ENCODE measurements at places on chromosomes 11 and 22.

DNA sequence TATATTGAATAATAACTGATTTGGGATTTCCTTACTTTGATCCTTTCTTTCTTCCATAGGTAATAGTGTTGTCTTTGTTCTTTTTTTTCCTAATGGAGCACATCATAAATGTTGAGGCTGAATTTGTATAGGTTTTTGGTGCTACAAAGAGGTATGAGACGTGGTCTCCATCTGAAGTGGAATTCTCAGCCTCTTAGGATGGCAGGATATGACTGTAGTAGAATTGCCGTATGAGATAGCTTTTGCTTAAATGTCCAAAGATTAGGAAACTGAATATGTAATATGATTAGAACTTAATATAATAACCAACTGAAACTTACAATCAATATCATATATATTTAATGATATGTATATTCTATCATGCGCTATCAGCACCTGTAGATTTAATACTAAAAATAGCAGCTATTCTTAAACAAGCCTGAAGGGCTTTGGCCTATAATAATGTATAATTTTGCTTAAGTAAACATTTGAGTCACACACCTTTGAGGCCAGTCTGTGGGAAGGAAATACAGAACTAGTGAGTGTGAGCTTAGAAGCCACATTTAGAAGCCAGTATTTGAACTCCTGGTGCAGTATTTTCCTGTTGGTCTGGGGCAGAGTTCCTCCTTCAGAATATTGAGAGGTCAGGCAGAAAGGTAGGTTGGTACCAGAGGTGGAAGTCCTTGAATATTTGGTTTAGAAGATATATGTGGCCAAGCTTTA is 62.6 kb downstream of the SWAP70 start:
- no peak for DNase-seq

DNA sequence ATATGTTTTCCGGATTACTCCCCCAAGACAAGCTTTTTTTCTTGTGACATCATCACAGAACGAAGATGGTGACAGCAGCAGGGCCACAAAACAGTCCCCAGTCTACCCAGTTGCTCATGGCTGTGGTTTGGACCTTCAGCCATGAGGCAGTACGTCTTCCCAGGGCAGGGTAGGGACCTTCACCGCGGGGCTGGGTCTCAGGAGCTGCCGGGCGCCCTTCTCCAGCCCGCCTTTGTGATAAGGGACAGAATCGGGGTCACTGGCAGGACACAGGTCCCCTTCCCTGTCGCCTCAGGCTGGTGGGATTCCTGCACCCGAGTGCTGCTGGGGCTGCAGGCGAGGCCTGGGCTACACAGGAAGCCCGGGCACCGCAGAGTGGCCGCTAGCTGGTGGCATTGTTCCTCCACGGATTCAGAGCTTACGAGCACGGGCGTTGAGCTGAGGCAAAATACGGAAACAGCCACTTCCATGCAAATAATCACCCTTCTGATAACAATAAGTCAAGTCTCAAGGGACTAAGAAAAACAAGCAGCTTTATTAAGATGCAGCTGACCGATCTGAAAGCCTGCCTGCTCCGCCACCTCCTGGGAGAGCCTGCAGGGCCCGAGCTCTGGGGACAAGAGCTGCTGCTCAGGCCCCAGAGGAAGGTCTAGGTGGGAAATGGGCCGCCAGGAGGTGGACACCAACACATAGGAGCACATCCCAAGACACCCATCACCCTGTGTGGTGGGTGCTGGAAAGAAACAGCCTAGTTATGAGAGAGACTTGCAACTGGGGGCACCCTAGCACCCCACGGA is 12.3 kb downstream of the TBX1 start:
- no peak for DNase-seq

GRCh38 chr11:80727315-80727714 is 1286.5 kb upstream of the TENM4 start:
- DNase-seq = no peak

GRCh38 chr11:12962306-12962705 is 46.8 kb upstream of the RASSF10 start:
- DNase-seq = no peak

GRCh38 chr22:16601437-16602223 is 9.0 kb upstream of the CCT8L2 start:
- DNase-seq = no peak

GRCh38 chr11:77316733-77317342 is 15.4 kb upstream of the GDPD4 start:
- DNase-seq = no peak

GRCh38 chr11:15970506-15971214 is 385.7 kb downstream of the SOX6 start:
- DNase-seq = no peak

DNA sequence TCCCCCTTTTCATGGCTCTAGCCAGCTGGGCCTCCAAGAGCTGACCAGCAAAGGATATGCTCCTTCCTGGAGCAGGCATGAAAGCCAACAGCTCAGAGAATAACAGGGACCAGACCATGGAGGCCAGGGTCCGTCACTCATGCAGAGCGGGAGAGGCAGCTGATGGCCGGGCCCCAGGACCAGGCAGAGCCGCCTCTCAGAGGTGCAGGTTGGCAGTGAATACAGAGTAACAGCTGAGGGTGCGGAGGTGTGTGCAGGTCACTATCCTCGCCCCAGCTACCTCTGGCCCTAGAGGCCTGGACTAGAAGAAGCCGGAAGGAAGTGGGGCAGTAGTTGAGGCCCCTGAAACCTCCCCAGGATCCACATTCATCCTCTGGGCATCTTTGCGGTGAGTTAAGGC is 1377.3 kb downstream of the TBC1D22A start:
- no peak for DNase-seq

DNA sequence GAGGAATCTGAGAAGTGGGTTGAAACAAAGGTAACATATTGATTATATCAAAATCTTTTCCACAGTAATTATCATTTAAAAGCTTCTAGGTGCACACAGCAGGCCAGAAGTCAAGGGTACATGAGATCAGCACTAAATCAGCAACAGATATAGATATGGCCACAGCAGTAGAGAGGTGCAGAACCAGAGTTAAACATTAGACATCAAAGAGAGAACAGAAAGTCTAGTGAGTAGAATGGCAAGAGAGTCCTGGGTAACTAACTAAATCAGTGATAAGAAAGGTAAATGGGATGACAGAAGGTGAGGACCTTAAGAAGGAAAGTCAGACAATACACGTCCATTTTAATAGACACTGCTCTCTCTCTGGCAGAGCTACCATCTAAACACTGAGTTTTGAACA is 119.5 kb upstream of the GRIA4 start:
- no peak for DNase-seq

- DNase-seq = no peak
Measured at GRCh38 chr11:71556018-71556417, 7.8 kb downstream of the KRTAP5-9 start.

- no peak for DNase-seq
Measured at GRCh38 chr11:75570559-75571139, 8.6 kb downstream of the SERPINH1 start.

DNA sequence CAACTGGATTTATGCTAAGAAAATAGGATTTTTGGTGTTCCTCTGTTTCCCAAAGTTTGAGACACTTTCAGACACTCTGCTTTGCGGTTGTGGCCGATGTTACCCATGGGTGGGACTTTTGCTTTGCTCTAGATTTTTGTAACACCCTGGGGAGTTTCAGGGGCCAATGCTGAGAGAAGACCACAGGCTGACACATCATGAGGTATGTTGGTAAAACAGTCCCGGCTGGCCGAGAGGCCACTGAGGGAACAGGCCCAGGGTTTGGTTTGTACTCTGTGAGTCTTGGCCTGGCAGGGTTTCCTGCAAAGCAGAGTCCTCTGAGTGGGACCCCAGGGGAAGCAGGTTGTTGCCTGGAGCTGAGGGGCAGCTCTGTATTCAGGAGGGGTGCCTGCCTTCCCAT is 78.5 kb upstream of the PITPNB start:
- no peak for DNase-seq

GRCh38 chr11:62256281-62256680 is 13.7 kb upstream of the SCGB2A2 start:
- no peak for DNase-seq

DNA sequence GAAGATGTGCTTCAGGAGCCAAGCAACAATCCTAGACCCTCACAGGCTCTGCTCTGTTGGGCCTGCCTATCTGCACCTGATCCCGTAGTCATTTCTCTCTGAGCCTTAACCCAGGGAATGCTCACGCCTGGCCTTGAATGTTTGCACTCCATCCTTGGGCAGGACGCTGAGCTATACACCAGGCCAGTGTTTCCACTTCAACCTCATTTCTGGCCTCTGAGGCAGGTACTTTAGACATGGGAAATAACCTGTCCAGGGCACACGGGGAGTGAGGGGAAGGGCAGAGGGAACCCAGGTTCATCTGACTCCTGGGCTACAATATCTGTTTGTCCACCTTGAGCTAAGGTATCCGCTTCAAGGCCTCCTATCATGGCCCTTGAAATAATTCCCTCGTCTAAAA is 9.9 kb downstream of the RSPH14 start:
- no peak for DNase-seq

GRCh38 chr11:12975195-12975594 is 33.9 kb upstream of the RASSF10 start:
- no peak for DNase-seq

DNA sequence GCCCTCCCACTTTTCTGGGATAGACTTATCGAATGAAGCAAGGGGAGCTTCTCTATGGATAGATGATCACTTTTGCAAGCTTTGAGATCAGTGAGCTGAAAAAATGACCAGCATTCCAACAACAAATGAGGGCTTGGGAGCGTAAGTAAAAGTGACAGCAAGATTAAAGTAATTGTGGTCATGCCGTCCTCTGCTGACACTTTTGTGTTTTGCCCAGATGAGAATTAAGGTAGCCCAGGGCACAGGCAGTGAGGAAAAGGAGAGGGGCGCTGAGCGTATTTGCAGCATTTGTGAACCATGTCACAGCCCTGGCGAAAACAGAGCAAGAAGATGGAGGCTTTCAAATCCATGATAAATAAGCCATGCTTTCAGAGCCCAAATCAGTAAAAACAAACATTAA is 24.6 kb upstream of the TMA7B start:
- DNase-seq = no peak

- peak; percentile 31 for DNase-seq
Measured at GRCh38 chr11:112903340-112903739, 57.9 kb upstream of the NCAM1 start.

GRCh38 chr22:50612528-50613221 is 12.1 kb downstream of the MAPK8IP2 start:
- peak; percentile 51 for DNase-seq

GRCh38 chr11:65417702-65418430 is 4.7 kb upstream of the NEAT1 start:
- DNase-seq = no peak

- no peak for DNase-seq
Measured at GRCh38 chr22:42842658-42843370, 14.3 kb downstream of the ARFGAP3 start.

GRCh38 chr11:13713982-13714381 is 45.5 kb downstream of the FAR1 start:
- no peak for DNase-seq

GRCh38 chr11:14858404-14858803 is 33.6 kb downstream of the CYP2R1 start:
- DNase-seq = no peak

DNA sequence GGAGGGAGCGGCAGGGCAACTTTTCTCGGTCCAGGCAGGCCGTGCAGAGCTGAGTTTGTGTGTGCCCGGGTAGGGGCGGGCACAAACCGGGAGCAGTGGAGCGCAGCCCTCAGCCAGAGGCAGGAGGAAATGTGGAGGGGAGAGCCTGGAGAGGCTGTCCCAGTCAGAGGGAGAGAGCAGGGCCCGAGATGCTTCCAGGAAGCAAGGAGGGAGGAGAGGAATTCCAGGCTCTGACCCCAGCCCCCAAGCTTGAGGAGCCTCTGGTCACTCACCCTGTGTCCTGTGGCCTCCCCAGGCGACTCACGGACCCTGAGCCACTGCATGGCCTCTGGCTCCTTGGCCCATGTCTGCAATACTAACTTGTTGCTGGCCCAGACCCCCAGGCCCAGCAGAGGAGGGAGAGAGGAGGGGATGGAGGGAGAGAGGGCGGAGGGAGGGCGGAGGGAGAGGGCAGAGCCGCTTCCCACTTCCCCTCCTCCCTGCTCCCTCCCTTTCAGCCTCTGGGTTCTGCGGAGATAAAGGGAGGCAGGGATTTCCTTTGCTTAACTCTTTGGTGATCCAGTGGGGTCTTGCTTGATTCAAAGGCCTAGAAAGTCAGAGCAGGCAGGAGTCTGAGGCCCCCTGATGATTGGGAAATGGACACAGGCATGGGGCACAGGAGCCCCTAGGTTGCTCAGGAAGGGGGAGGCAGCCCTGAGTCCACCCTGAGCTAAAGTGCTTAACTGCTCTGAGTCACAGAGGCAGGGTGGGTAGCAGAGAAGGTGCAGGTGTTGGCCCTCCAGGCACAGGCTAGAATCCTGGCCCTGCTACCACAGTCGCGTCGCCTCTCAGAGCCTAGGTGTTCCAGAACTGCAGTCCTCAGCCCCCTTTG is at the start of gene C1QTNF6:
TSS of gene C1QTNF6 (minus strand) at position 357 of the 871 bp plus-strand sequence. CDS start at position 323, 34 bp downstream.
- no peak for DNase-seq

DNA sequence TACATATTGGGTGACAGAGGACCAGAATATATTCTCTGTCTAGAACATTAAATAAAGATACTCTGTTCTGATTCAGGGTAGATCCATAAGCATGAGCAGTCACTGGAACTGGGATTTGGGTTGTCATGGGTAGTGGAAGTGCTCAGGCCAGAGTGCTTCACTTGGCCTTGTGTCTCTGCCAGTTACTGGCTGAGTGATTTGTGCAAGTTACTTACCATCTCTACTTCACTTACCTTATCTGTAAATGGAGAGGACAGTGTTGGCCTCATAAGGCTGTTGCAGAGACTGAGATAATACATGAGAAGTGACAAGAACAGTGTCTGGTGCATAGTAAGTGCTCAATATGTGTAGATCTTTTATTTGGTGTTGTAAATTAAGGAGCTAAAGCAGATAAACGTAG is 17.6 kb downstream of the ATXN10 start:
- no peak for DNase-seq

DNA sequence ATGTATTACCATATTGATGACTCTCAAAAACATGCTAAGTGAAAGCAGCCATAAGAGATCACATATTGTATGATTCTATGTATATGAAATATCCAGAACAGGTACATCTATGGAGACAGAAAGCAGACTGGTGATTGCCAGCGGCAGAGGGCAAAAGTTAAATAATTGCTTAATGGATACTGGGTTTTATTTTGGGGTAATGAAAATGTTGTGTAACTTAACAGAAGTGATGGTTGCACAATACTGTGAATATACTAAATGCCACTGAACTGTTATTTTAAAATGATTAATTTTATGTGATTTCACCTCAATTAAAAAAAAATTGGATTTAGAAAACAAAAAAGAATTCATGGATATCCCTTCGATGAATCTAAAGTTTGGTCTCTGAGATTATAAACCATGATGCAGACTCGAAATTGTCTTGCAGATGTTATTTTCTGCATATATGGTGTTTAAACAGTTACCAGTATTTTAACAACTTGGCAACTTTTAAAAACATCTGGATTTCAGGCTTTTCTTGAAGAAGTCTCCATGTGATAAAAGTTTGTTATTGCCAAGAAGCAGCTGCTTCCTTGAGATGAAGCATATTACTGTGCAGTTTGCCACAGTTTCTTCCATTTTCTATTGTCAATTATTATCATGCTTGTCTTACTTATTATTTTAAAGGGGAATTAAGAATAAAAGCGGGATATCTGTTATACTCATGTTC is 38.1 kb downstream of the LARGE2 start:
- no peak for DNase-seq

- no peak for DNase-seq
Measured at GRCh38 chr11:128717516-128717915, 23.6 kb downstream of the FLI1 start.

GRCh38 chr11:128575961-128576350 is 11.4 kb downstream of the ETS1 start:
- no peak for DNase-seq

- DNase-seq = no peak
Measured at GRCh38 chr22:26642465-26643417, 14.6 kb upstream of the MIAT start.
